ENCODE measurements at places on chromosomes 11 and 22. TPM values are rescaled to one million over a fixed set of nuclear protein-coding genes. Genes with fewer than 3 reads are reported as not detected.

The MS4A15 gene
- not detected for total RNA-seq

The SCN3B gene
- not detected for total RNA-seq

The MICAL3 gene
- total RNA-seq: 20.5 TPM

The MOGAT2 gene
- total RNA-seq: not detected

The OR51B2 gene
- total RNA-seq: not detected

The VSIG2 gene
- not detected for total RNA-seq

The KCNK4 gene
- not detected for total RNA-seq

The PIK3C2A gene
- 41.0 TPM for total RNA-seq

The SERGEF gene
- total RNA-seq: 20.7 TPM

The ELMOD1 gene
- total RNA-seq: 0.36 TPM

The SLC17A6 gene
- total RNA-seq: not detected

The MYRF gene
- 0.18 TPM for total RNA-seq

The KCNQ1 gene
- not detected for total RNA-seq

The FAM180B gene
- not detected for total RNA-seq

The MOV10L1 gene
- 5.1 TPM for total RNA-seq

The HORMAD2 gene
- not detected for total RNA-seq

The RASL10A gene
- not detected for total RNA-seq

The OR4A16 gene
- total RNA-seq: not detected

The GRM5 gene
- not detected for total RNA-seq

The FGF19 gene
- total RNA-seq: not detected

The SCGB1C1 gene
- total RNA-seq: not detected

The MYBPC3 gene
- not detected for total RNA-seq

The VWCE gene
- 13.9 TPM for total RNA-seq
